ENCODE measurements at places on chromosomes 3 and 15.

DNA sequence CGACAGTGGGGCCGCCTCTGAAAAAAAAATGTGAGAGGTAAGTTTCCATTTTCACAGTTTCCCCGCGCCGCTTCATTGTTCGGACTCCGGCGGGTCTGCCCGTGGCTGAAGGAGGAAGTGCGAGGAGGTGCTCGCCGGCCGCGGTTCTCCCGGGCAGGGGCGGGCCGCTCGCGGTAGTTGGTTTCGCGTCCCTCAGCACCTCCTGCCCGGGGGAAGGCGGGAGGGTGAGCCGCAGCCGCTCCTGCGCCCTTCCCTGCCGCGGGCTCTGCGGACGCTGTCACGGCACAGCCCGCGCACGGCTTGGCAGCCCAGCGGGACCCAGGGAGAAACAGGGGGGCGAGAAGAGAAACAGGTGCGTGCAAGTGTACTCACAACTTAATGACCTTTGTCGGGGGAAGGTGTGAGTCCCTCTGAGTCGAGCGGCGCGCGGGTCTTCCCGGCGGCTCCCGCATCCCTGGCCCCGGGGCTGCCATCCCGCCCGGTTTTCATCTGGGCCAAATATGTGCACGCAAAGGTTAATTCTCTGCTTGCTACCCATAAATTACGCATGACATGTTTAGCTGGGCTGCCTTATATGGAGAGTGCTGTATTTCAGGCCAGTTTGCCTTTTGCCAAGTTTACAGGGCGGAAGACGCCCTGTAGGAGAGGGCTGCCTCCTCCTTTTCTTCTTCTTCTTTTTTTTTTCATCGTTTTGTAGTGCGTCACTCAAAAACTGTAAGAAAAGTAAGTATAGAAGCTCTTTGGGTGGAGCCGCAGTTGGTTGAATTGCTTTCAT lies 514 bp downstream of the MBNL1 start:
- peak; percentile 85 for DNase-seq

GRCh38 chr15:42137461-42138261 lies 18.8 kb downstream of the PLA2G4F start:
- no peak for DNase-seq

GRCh38 chr3:145650170-145650569 lies 510.8 kb downstream of the PLOD2 start:
- DNase-seq = no peak

DNA sequence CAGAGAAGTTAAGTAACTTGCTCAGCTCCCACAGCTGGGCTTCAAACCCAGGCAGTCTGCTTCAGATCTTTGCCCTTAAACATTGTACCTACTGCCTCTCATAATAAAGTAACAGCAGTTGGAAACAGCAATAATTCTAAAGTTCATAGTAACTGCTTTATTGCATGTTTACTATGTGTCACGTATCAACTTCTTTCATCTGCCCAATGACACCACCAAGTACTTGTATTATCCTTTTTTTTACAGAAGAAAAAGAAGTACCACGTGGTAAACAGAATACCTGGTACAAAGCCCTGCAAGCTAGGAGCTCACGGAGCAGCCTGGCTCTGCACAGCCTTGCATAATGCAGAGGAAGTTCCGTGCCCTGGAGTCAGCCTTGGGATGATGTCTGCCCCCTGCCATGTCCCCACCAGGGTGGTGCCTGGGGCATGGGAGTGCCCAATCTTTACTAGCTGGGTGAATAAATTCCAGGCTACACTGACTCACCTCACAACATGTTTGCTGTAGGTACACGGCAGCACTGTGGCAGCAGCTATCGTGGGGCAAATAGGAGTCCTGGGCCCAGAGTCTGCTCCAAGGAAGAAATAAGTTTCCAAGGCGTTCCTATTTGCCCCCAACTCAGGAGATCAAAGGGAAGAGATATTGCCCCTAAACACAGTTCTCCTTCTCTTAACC lies 77.2 kb downstream of the LDHAL6B start:
- no peak for DNase-seq

- no peak for DNase-seq
Measured at GRCh38 chr3:4852780-4853748, 126.2 kb upstream of the BHLHE40 start.
